Tibial nerve (tissue), 4 donors: ENCODE measurements at places on chromosomes 1 and 21. TPM values are rescaled to one million over a fixed set of nuclear protein-coding genes. Genes with fewer than 3 reads are reported as not detected.

Gene TTC39A
- total RNA-seq = 2.4 TPM

DNA sequence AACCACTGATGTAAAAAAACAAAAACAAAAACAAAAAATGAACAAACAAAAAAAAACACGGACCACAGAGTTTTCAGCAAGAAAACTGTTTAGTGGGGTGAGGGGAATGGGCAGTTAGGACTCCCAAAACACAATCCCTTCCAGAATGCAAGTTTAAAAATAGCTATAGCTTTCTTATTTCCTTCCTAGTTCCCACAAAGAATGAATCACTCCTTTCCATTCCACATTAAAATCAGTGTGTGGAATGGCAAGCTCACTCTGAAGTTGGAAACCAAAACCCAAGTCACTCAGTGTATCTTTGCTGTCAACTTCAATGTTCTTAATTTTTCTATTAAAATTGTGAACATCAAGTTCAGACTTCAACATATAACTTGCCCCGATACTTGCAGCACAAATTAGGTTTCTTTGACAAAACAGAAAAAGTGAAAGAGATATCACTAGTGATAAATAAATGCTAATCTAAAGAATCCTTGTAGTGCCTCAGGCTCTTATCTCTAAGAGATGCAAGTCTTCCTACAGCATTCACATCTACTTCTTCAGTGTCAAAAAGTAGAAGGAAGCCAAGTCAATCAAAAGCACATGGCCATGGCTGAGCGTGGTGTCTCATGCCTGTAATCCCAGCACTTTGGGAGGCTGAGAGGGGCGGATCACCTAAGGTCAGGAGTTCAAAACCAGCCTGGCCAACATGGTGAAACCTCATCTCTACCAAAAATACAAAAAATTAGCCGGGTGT is 45.5 kb downstream of the TOR3A start:
- H3K4me1 ChIP-seq = peaks cover 33% of the 10 kb centered on the region
- H3K36me3 ChIP-seq = no peaks in the 10 kb centered on the region
- H3K4me3 ChIP-seq = no peak overlapping the region
- DNase-seq = no peak

DNA sequence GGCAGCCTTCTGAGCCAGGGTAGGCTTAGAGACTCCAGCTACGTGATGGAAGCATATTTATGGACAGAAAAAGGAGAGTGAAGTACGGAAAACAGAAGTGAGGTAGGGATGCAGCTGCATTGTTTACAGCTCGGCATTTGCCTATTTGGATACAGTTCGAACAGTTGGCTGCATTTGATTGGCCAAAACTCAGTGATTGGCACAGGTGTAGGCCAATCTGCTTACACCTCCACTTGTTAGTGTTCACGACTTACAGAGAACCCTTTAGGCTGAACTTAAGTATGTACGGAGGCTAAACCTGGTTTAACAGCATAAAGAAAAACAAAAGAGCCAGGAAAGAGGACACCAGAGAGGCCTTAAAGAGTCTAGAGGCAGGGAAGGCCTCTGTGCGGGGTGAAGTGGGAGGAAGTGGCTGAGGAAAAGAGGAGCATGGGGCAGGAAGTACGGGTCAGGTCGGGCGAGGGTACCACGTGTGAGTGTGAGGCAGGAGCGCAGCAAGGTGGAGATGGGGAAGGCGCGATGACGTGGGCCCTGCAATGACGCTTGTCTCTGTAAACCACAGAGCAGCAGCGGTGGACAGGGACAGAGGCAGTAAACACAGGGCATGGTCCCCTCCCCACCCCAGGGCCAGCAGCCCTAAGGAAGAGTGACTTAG is 32.0 kb downstream of the RSPH1 start:
- H3K4me3 ChIP-seq = no peak overlapping the region
- no peaks in the 10 kb centered on the region for H3K36me3 ChIP-seq
- no peak for DNase-seq
- H3K4me1 ChIP-seq = no peaks in the 10 kb centered on the region
- peak overlapping the region; percentile 19 for H3K27ac ChIP-seq

Gene FCER1A
- 3.6 TPM for total RNA-seq
